Articular chondrocyte of knee joint (primary cell): ENCODE measurements at places on chromosomes 2 and 18. TPM values are rescaled to one million over a fixed set of nuclear protein-coding genes. Genes with fewer than 3 reads are reported as not detected.

Gene LCLAT1
- 32.6 and 38.5 TPM in 2 replicates for total RNA-seq

Gene METTL5
- 64.0 and 69.6 TPM in 2 replicates for total RNA-seq

Gene PRKAG3
- 0.11 and 0.39 TPM in 2 replicates for total RNA-seq

Gene TACR1
- total RNA-seq, result 0.11 TPM in 1 of 2 replicates, not detected in the other

Gene EFEMP1
- 4,378 and 4,638 TPM in 2 replicates for total RNA-seq

Gene CAPN14
- total RNA-seq, result 0.11 and 0.13 TPM in 2 replicates

Gene MAIP1
- 17.3 and 21.4 TPM in 2 replicates for total RNA-seq

Gene DSG1
- total RNA-seq, result not detected in 2 replicates

Gene NTSR2
- total RNA-seq, result not detected in 2 replicates

Gene CNTNAP5
- not detected in 2 replicates for total RNA-seq

Gene EDAR
- not detected in 2 replicates for total RNA-seq

Gene SGO2
- 11.8 and 12.2 TPM in 2 replicates for total RNA-seq

Gene HNMT
- 31.5 and 63.0 TPM in 2 replicates for total RNA-seq

Gene ANTXR1
- total RNA-seq, result 393 and 403 TPM in 2 replicates

Gene FTCDNL1
- total RNA-seq, result 0.13 and 0.76 TPM in 2 replicates

Gene COL5A2
- total RNA-seq, result 534 and 717 TPM in 2 replicates

Gene LIPG
- total RNA-seq, result 0.32 and 0.39 TPM in 2 replicates

Gene PLCL1
- 0.39 and 0.65 TPM in 2 replicates for total RNA-seq

Gene TAF4B
- total RNA-seq, result 4.6 and 5.0 TPM in 2 replicates

Gene OTOF
- 0.13 and 0.22 TPM in 2 replicates for total RNA-seq

Gene TIMM21
- 18.8 and 22.6 TPM in 2 replicates for total RNA-seq

Gene CYBRD1
- 449 and 568 TPM in 2 replicates for total RNA-seq

Gene DNAJC5G
- not detected in 2 replicates for total RNA-seq

Gene CFC1
- total RNA-seq, result not detected in 2 replicates

Gene TSPYL6
- under 0.01 TPM in 1 of 2 replicates, not detected in the other for total RNA-seq

Gene KIF5C
- 0.65 and 0.97 TPM in 2 replicates for total RNA-seq

Gene SSB
- total RNA-seq, result 154 and 171 TPM in 2 replicates

Gene AKAIN1
- total RNA-seq, result not detected in 2 replicates

Gene SCN9A
- total RNA-seq, result under 0.01 TPM in 1 of 2 replicates, not detected in the other

Gene C2orf92
- total RNA-seq, result 2.2 and 4.0 TPM in 2 replicates

Gene PTPRM
- total RNA-seq, result 72.9 and 81.8 TPM in 2 replicates

Gene IL36A
- not detected in 2 replicates for total RNA-seq

Gene LRRC30
- total RNA-seq, result not detected in 2 replicates

Gene ROCK2
- 82.8 and 106 TPM in 2 replicates for total RNA-seq

Gene UGT1A3
- not detected in 2 replicates for total RNA-seq

Gene NCKAP5
- 0.13 and 0.22 TPM in 2 replicates for total RNA-seq

Gene DSG4
- total RNA-seq, result not detected in 2 replicates

Gene FBXO15
- 0.26 and 0.86 TPM in 2 replicates for total RNA-seq

Gene GPR45
- not detected in 2 replicates for total RNA-seq

Gene HOXD3
- 3.7 and 6.4 TPM in 2 replicates for total RNA-seq

Gene NT5DC4
- total RNA-seq, result not detected in 2 replicates

Gene TUBB6
- total RNA-seq, result 254 and 363 TPM in 2 replicates

Gene SLC5A7
- not detected in 2 replicates for total RNA-seq

Gene SEPTIN10
- total RNA-seq, result 183 and 206 TPM in 2 replicates

Gene MDH1B
- 2.3 and 2.7 TPM in 2 replicates for total RNA-seq
